Posterior cingulate gyrus (tissue), 11 donors: ENCODE measurements at places on chromosomes 2 and 18.

DNA sequence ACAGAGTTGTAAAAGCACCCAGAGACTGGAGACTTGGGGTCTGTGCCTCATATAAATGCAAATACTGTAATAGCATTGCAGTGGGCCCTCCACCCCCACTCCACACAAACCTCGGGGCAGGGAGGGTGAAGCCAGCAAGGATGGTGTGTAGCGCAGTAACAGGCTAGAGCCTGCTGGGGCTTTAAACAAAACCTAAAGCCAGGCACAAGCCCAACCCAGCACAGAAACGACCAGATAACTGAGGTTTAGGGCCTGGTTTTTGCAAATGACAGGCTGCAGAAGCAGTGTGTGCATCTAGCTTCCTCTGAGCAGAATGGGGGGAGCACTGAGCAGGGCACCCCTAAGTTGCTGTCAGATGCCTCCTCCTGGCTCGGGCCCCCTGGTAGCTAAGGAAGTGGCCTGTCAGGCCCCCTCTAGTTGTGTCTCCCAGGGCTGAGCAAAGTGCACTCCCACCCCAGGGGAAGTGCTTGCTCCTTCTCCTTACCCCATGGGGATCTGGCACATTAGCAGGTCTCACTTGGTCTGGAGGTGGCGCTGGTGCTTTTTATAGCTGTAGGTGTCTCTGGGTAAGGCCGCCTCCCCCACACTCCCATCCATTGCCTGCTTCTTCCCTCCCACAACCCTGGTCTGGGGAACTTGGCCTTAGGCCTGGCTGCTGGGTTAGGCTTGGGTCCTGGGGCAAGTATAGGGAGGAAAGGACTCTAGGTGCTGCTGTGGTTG lies 135.1 kb downstream of the CELF4 start:
- no peak for DNase-seq

DNA sequence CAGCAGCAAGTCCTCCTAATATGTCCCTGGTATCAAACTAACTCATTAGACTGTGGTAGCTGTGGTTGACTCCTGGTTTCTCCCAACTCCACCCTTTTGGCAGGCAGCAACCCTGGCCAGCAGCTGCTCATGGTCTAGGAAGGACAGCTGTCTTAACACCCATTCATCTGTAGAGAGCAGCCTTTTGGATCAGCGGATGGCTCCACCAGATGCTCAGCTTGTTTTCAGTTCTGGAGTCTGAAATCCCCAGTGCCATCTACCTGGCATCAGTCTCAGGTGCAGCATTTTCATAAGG lies 100.5 kb downstream of the SPOPL start:
- DNase-seq, result no peak

DNA sequence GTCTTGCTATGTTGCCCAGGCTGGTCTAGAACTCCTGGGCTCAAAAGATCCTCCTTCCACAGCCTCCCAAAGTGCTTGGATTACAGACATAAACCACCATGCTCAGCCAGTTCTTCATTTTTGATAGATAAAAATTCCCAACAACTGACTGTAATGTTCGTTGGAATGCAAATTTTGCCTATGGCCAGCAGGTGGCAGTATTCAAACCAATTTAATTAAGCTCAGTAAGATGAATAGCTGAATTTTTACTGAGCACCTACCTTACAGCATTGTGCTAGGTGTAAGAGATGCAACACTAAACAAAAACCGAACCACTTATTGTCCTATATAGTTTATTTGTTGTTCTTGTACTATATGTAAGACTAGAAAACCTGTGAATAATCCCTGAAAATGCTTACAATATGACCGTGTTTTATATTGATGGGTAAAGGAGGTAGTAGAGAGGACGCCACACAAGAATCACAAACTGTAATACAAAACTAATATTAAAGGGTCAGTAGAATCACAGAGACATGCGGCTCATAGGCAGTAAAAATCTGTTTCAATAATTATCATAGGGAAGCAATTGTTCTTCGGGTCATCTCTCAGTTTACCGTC lies 8.2 kb upstream of the TMEM182 start:
- DNase-seq, result peak; percentile 17

- no peak for DNase-seq
These were observed 17.9 kb upstream of the DSG3 start for GRCh38 chr18:31429623-31430022.

- DNase-seq, result no peak
These were observed 45.1 kb downstream of the FARSB start for GRCh38 chr2:222610746-222611145.

GRCh38 chr18:68085251-68085650 lies 568.7 kb upstream of the DSEL start:
- no peak for DNase-seq

GRCh38 chr2:165990846-165991245 lies 37.3 kb upstream of the TTC21B start:
- DNase-seq, result no peak

DNA sequence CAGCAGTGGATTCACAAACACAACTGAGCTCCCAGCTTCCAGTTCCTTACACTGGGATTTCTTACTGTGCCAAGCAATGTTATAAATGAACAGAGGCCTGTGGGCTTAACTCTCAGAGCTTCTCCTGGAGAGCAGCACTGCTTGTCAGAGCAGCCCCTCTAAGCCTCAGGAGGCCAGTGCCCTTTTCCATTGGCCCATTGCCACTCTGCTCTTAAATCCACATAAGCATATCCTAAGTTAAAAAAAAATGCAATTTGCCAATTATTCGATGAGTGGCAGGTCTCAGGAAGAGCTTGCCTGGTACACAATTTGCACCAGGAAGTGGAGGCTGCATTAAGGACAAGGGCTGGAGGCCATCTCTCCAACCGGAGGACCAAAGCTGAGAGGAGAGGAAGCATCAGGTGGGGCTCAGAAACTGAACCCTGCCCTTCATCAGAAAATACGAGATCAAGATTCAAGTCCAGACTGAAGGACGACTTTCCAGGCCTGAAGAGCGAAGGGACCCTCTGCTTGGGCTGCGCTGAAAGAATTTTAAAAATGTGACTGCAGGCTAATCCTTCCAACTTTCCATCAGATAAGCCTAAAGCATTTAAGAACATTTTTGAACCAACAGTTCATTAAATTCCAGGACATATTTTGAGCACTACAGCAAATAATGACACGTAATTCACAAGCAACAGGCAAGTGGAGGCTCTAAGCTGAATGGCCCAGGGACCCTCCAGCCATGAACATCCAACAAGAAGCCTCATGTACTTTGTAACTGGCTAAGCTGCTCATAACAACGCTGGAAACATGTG lies 28.4 kb upstream of the PXDN start:
- no peak for DNase-seq

GRCh38 chr2:29159125-29159524 lies 43.9 kb downstream of the CLIP4 start:
- DNase-seq, result no peak

GRCh38 chr18:30234755-30235154 lies 807.8 kb downstream of the DSC3 start:
- no peak for DNase-seq

DNA sequence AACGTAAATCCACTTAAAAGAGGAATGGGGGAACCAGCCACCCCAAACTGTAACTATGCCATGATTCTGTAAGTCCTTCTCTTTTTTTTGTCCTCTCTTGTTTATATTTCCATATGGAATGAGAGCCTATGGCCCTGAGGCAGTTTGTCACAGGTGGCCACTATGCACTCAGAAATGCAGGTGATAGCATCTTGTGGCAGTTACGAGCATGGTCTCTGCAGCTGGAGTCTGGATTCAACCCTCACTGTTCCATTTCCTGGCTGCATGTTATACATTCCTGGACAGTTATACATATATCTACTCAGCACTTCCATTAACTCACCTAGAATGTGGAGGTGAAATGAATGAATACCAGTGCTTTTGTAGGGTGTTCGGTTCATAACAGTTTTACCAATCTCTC lies 291.5 kb upstream of the FANCL start:
- no peak for DNase-seq

- no peak for DNase-seq
These were observed 1.4 kb downstream of the UBE2F start for GRCh38 chr2:237968048-237968862.

DNA sequence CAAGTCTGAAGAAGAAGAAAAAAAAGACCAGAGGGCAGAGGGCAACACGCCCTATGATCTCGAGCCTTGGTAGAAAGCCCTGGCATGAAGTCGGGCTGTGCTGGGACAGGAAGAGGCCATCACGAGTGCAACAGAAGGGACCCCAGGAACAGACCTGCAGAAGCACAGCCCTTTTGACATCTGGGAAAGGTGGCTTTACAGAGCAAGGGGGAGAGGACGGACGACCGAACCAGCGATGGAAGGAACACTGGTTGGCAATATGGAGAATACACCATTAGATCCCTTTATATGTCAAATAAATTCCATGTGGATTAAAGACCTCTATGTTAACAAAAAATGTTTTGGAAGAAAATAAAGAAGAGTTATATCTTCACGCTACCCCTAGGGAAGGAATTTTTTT lies 10.7 kb downstream of the KIF1A start:
- DNase-seq, result no peak

- DNase-seq, result no peak
These were observed 99.2 kb downstream of the LDLRAD4 start for GRCh38 chr18:13317801-13318200.

DNA sequence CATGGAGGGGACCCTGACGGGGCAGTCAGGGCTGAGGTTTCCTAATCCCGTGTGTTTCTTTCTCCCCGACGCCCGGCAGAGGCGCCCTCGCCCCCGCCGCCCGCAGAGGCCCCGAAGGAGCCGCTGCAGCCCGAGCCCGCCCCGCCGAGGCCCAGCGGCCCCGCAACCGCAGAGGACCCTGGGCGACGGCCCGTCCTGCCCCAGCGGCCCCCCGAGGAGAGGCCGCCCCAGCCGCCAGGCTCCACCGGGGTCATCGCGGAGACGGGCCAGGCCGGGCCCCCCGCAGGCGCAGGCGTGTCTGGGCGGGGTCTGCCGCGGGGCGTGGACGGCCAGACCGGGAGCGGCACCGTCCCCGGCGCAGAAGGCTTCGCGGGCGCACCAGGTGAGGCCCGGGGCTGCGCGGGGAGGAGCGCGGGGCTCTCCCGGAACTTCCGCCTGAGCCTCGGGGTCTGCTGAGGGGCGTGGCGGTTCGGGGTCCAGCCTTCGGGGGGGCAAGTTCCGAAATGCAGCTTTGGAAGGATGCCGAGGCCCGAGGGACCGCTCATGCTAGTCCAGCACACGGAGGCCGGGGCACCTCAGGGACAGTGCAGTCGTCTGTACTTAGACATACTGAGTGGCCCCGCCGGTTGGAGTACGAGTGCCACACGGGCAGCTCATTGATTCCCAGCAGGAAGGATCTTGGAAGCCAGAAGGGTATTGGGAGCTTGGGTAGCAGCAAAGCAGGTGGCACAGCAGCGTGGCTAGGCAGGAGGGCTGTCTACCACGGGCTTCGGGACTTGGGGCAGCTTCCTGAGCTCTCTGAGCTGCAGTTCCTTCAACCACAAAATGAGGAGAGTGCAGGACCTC lies 60.1 kb downstream of the EMILIN2 start:
- DNase-seq, result no peak

DNA sequence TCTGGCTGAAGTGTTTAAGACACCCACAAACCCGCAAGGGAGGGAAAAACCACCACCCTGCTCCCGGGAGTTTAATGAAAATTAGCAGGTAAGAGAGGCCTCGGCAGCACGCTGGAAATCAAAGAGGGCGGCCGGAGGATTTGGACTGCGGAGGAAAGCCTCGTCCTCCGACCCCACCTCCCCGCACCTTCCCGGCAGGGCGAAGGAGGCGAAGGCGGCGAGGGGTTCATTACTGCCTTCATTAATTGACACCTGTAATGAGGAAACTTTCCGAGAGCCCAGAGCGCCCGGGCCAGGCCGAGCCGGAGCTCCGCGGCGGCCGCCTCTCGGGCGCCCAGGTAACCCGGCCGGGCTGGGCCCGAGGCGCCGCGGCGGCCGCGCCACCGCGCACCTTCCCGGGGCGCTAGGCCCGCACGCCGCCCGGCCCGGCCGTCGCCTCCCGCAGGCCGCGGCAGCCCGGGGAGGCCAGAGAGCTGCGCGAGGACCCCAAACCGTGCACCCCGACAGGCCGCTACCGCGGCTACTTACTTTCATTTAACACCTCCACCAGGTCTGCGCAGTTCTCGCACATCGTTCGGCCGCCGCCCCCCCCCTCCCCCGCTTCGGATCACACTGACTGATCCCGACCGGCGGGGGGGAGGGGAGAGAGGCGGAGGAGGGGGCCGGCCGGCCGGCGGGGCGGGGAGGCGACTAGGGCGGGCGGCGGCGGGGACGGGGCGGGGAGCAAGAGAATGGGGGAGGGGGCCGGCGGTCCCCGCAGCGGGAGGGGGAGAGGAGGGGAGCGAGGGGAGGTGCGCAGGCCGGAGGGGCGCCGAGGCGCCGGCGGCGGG lies 550 bp downstream of the USP34 start:
- DNase-seq, result peak; percentile 84

DNA sequence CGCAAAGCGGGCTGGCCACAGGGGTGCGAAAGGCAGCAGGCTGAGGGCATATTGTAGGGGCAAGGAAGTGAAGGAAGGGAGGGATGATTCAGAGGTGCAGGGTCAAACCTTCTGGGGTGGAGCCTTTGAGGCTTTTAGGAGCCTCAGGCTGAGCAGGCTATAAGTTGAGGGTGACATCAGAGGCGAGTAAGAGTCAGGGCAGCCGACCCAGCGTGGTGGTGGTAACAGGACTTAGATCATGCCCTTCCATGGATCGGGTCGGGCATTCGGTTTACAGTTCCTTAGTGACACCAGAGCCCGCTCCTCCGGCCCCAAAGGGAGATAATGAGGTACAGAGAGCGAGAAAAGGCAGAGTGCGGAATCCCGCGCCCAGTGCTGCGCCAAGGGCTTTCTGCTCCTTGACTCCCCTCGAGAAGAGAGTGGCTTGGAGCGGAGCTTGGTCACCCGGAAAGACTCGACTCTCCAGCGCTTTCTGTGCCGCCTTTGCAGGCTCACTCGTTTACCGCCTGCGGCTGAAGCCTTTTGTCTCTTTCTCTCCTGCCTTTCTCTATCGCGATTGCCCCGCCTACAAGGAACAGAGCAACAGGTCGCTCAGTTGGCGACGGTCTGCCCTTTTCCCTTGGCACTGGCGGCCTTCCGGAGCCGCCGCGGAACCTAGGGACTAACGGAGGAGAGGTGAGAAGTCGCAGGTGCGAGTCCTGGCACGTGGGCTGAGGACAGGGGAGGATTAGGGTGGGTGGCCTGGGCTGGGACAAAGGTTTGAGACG lies 720 bp downstream of the LBX2 start:
- DNase-seq, result no peak

- no peak for DNase-seq
These were observed 305.2 kb downstream of the CLIP4 start for GRCh38 chr2:29420464-29420863.

- DNase-seq, result no peak
These were observed 65.3 kb downstream of the HAUS1 start for GRCh38 chr18:46169464-46169941.

- DNase-seq, result no peak
These were observed 422.7 kb upstream of the TNP1 start for GRCh38 chr2:217282531-217282930.
